NCI-H226 (cell line): ENCODE measurements at places on chromosomes 5 and 9.

GRCh38 chr5:41968153-41968723 is 43.2 kb downstream of the FBXO4 start:
- DNase-seq = no peak

GRCh38 chr5:74954919-74955318 is 88.7 kb upstream of the FAM169A start:
- peak; percentile 62 for DNase-seq

- no peak for DNase-seq
Observed at GRCh38 chr5:96654209-96654608, 8.0 kb upstream of the CAST start.

GRCh38 chr5:69042500-69042899 is 51.3 kb upstream of the SLC30A5 start:
- no peak for DNase-seq

DNA sequence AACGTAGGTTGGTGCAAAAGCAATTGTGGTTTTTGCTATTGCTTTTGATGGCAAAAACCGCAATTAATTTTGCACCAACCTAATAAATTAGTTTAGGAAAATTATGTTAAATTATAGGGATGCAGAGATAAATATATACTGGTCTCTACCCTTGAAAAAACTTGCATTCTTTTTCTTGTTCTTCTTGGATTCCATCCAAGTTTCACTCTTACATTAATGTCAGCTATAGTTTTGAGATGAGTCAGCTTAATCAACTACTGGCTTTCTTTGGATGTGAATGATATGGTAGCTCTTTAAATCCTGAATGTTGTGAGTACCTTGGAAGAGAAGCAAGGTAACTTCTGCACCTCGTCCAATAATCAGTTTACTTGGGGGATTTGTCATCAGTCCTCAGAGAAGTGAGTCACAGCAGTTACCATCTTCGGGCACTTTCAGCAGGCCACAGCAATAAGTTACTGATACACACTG is 549.0 kb upstream of the ZNF608 start:
- DNase-seq = peak; percentile 18

DNA sequence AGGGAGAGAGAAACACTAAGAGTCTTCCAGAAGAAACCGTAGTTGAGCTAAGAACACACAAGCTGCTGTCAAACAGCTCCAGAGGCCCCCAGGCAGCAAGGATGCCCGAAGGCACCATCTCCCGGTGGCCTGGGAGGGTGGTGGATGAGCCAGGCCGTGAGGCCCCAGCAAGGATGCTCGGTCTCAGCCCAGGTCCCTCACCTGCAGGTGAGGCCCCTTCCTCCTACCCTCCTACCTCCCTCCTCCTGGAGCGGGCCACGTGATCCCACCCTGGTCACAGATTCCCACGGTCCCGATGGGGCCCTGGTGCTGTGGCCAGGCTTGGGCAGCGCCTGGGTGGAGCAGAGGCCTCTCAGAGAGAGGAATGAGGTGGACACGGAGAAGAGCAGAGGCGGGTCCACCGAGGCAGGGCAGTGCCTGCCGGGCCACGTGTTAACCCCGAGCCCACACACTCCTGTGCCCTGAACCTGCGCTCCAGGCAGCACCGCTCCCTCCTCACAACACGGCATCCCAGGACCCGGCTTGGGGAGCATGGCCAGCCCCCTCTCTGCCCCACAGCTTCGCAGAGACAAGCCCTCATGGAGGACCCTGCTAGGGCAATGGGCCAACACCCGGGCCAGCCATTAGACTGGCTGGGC is 95.4 kb upstream of the SARDH start:
- DNase-seq = no peak

GRCh38 chr5:168291342-168291963 is at the start of gene WWC1:
Gene WWC1 (plus strand): TSS chr5:168291645. CDS start chr5:168292153, 508 bp downstream.
- peak; percentile 91 for DNase-seq

GRCh38 chr9:106417685-106418084 is 445.3 kb upstream of the ZNF462 start:
- DNase-seq = no peak

DNA sequence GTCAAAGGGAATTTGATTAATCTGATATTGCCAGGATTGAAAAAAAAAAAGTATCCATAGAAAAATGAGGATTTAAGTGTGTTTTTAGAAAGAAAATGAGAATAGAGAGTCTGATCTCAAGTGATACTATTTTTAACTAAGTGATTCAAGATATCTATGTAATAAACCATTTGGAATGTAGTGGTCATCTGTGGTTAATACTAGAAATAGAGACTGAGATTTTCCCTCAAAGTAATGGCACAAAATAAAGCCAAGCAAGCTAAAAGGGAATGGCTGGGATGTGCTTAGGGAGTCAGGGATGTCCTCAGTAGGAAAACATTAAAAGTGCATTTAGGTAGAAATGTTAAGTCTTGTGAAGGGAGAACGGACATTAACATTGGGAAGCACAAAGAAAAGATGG is 90.6 kb downstream of the FBXO4 start:
- no peak for DNase-seq

GRCh38 chr5:79076819-79077218 is 7.3 kb downstream of the BHMT2 start:
- no peak for DNase-seq

GRCh38 chr5:159855476-159856191 is 60.6 kb upstream of the ADRA1B start:
- no peak for DNase-seq

GRCh38 chr5:74316064-74316603 is 324.4 kb downstream of the ENC1 start:
- peak; percentile 94 for DNase-seq

- no peak for DNase-seq
Observed at GRCh38 chr9:131759017-131759647, 19.3 kb upstream of the RAPGEF1 start.

DNA sequence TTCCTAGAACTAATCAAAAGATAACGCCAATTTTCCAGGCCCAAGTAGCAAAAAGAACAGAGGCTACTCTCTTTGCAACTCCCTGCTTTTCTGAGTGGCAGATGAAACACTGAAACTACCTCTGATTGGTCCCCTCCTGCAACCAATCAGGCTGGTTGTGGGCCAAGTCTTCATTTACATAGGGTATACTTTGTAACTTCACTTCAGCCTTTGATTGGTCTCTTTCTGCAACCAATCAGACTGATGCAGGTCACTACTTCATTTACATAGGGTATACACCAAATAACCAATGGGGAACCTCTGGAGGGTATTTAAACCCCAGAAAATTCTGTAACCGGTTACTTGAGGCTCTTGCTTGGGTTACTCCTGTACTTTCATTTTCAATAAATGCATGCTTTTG is 289.6 kb downstream of the MED10 start:
- no peak for DNase-seq

DNA sequence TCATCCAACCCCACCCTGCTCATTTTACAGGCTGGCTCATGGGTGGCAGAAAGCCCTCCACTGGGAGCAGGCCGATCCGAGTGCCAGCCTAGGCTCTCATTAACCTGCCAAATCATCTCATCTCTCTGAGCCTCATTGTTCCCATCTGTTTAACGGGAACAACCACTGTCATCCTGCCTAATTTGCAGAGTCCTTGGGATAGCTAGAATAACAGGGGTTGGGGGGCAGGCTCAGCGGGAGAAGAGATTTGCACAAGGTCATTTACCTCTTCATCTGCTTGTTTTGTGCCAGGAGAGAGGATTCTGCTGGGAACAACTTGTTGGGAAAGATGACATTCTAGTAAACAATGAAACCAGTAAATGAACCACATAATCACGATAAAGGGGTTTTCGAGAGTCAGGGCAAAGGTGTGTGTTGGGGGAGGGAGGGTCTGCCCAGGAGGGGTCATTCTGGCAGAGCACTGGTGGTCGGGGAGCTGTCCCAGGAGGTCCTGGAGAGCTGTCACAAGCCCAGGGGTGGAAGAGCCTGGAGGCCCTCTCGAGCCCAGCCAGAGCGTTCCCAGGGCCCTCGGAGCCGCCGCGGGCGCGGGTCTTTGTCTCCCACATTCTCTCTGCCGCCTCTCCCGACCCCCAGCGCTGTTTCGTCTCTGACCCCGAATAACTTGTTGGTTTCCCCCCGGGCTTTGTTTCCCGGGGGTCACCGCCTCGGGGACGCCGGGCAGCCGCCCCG is 22.8 kb upstream of the NDST1 start:
- no peak for DNase-seq

GRCh38 chr9:3299872-3300271 is 225.9 kb downstream of the RFX3 start:
- no peak for DNase-seq

DNA sequence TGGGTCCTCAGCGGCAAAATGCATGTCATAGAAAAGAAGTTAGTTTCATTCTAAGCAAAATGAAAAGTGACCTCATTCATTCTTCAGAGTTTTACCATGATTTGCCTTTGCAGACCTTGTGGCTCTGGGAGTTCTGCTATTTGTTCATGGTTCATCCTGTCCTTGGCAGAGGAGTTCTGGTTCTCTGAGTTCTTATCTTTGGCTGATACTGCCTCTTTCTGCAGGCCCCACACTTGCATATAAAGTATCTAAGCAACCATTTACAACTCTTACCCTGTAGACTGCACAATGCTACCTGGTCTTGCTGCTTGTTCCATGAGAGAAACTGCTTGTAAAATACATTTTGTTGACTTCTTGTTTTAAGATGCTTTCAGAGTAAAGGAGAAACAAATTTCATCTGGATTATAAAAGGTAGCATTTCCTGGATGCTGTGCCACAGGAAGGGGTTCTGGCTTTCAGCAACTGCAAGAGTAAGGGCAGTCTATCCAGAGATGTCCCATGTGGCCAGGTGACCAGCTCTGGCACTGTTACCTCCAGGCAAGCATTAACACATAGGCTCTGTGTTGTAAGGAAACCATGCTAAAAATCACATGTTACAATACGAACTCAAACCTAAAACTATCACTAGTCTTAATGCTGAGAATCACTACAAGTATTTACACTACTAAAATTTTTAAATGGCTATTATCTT is 513.2 kb downstream of the SPOCK1 start:
- no peak for DNase-seq

DNA sequence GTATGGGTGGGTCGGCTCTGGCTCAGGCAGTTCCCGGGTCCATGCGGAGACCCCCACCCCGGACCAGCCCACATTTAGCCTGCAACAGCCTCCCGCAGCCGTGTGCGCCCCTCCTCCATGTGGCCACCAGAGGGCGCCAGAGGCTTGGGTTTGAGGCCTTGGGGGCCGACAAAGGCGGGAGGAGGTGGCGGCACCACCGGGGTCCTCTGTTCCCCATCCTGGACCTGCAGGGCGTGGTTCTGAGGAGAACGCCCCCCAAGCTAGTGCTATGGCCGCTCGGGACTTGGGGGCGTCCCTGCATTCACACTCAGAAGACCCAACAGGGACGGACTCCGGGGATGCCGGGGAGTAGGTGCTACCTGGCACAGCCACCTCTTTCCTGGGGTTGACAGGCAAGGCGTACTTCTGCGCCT is 16.5 kb downstream of the ASS1 start:
- DNase-seq = no peak

GRCh38 chr5:154228696-154229095 is 38.2 kb downstream of the GALNT10 start:
- no peak for DNase-seq

DNA sequence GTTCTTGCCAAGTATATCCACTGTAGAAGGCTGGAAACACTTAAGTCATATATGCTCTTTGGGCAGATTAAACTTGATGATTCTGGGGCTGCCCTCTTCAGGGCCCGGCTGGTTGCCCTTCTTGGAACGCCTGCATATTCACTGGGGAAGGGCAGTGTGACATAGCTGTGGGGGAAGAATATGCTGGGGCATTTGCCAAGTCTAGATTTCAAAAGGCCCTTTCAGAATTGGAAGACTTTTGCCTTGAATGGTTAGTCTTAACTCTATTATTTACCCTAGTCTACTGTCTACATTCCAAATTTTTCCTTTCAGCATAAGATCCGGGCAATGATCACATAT is 161.2 kb upstream of the PITX1 start:
- DNase-seq = no peak

- no peak for DNase-seq
Observed at GRCh38 chr5:19577882-19578281, 410.1 kb downstream of the CDH18 start.

DNA sequence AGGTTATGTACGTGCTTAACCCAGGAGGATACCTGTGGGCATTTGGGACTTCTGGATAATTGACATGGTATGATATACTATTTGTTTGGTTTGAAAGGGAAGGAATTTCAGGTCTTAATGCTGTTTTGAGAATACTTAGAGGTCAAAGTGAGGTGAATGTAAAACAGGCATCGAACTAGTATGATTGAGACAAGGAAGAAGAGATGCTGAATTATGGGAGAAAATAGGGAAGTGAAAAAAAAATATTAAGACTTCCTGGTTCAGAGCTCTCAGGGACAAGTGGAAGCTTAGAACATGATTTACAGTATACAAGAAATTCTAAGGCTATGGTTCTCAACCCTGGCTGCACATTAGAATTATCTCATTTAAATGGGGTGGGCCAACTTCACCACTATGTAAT is 115.3 kb downstream of the CD180 start:
- no peak for DNase-seq

DNA sequence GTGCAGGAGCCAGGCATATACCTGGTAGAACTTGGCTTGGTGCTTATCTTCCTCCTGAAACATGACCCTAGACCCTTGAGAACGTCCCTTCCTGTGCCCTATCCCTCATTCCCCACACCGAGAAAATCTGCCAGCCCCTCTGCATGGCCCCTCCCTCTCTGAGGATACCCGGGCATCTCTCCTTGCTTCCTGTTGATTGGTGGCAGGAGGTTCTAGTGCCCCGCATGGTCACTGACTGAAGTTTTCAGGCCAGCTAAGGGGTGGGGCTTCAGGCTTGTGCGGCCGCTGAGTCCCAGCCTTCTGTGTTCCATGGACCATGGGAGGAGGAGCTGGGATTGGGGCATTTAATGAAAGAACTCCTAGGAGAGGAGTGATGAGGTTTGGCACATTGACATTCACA is 22.8 kb downstream of the IGIP start:
- no peak for DNase-seq

DNA sequence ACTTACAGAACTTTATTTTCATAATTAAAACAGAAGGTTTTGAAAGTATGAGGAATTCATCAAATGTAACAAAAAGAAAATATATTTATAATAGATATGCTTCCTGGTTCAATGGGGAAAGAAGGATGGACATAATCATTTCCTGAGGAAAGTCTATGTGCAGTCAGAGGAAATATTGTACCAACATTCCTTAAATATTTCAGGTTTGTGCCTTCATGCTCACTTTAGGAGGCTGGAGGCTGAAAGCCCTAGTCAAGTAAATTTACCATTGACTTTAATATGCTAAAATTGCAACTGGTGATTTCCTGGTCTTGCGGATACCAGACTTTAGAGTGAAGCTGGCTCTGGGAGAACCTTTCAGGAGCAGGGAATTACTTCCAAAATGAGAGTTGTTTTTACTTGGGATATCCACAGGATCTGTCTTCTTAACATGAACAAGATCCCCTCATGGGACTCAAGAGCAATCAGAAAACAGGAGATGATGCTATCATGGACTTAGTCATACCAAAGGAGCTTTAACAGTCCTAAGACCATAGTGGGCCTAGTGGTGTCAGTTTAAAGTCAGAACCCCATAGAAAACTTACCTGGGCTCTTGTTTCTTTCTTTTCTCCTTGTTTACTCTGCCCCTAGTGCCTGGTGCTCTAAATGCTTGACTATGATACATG is 762.8 kb upstream of the GRAMD2B start:
- DNase-seq = peak; percentile 49

GRCh38 chr5:141412854-141413539 is at the start of gene PCDHGA10:
Gene PCDHGA10 (plus strand): TSS chr5:141412987. CDS start chr5:141413176, 189 bp downstream.
- peak; percentile 56 for DNase-seq
